ENCODE measurements at places on chromosomes 5 and 9. TPM values are rescaled to one million over a fixed set of nuclear protein-coding genes. Genes with fewer than 3 reads are reported as not detected.

Gene BARX1
- total RNA-seq, result 0.39 TPM

Gene PAEP
- not detected for total RNA-seq

Gene AGXT2
- not detected for total RNA-seq

Gene CKMT2
- total RNA-seq, result not detected

Gene TEX48
- not detected for total RNA-seq

All from placental epithelial cell (primary cell).